ENCODE measurements at places on chromosomes 1 and 21. TPM values are rescaled to one million over a fixed set of nuclear protein-coding genes. Genes with fewer than 3 reads are reported as not detected.

Gene DNAJC6
- 8.3 TPM for total RNA-seq

Gene OR2G6
- not detected for total RNA-seq

Gene FASLG
- not detected for total RNA-seq

Gene CELA3B
- total RNA-seq, result not detected

Gene ST6GALNAC3
- 4.1 TPM for total RNA-seq

Gene S100A12
- not detected for total RNA-seq

DNA sequence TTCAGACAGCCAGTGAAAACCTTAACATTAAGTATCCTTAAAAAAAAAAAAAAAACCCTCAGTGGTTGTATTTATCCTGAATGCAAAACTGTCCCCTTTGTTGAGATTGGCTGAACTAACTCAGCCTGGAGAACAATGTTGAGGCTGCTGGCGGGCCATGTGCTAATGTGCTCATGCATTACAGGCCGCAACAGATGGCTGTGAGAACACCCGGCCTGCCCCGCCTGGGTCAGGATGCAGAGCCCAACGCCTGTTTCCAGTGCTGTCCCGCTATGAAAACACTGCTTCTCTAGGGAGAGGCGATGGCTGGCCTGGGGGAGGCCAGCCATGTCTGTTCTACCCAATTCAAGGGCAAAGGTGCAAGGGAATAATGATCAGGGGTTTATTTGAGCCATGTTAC, 13.8 kb downstream of the OLIG2 start:
- H3K4me3 ChIP-seq, result no peak overlapping the region
- H3K27me3 ChIP-seq, result peaks cover 82% of the 10 kb centered on the region
- H3K4me1 ChIP-seq, result no peaks in the 10 kb centered on the region
- DNase-seq, result no peak
- H3K27ac ChIP-seq, result no peak overlapping the region

DNA sequence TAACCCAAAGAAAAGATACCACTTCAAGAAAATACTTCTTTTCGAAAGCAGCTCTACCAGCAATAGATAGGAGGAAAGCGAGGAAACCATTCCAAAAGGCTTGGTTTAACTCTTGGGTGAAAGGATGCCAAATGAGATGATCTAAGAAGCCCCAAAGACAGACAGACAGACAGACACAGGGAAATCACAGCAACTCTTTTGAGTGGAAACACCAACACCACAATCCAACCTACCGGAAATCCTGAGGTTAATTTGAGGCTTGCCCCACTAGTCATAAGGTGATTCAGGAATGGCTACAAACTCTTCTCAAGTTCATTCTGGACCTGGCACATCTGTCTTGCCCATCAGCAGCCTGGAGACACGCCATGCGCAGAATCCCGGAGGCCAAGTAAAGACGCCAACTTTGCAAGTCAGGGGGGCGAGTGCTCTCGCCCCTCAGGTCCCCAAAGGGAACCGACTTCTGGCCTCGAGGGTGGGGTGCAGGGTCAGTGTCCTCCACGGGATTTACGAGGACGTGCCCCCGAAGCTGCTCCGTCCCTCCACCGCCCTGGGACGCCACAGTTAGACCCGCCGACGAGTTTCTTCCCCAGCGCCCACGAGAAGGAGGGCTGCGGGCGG, 778 bp downstream of the EVI5 start:
- H3K4me3 ChIP-seq, result peak overlapping the region; percentile 85
- H3K27ac ChIP-seq, result peak overlapping the region; percentile 99
- H3K36me3 ChIP-seq, result no peaks in the 10 kb centered on the region
- H3K27me3 ChIP-seq, result no peaks in the 10 kb centered on the region

DNA sequence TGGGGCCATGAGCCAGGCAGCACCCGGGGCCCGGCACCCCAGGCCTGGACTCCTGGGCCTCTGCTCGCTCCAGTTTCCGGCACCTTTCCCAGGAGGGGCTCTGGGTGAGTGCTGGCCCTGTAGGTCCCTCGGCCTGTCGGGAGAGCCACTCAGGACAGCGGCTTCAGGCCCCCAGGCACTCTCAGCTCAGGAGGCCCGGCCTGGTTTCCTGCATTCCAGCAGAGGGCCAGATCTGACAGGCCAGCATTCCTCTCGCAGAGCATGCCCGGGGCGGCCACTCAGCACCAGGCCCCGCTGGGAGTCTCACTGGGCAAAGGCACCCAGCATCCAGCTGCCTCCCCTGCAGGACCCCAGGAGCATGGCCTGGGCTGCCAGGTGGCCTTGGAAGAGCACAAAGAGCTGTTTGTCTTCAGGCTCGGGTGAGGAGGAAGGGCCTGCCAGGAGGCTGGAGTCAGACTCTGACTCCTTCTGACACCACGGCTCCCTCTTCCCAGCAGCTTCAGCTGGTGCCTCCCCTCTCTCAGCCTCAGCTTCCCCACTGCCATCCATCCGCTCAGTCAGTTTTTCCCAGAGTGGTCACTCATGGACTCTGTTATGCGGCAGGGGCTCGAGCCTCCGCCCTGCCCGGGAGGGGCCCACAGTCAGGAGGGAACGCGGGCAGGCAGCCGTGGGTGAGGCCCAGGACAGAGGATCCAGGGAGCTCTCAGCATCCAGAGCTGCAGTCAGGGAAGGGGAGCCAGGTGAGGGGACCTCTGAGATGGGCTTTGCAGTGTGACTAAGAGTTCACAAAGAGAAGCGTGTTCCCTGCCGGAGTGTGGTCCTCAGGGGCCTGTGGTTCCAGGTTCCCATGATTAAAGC, 51.7 kb downstream of the WNT9A start:
- no peaks in the 10 kb centered on the region for H3K27me3 ChIP-seq
- no peak for DNase-seq
- no peak overlapping the region for H3K4me3 ChIP-seq
- no peaks in the 10 kb centered on the region for H3K36me3 ChIP-seq

DNA sequence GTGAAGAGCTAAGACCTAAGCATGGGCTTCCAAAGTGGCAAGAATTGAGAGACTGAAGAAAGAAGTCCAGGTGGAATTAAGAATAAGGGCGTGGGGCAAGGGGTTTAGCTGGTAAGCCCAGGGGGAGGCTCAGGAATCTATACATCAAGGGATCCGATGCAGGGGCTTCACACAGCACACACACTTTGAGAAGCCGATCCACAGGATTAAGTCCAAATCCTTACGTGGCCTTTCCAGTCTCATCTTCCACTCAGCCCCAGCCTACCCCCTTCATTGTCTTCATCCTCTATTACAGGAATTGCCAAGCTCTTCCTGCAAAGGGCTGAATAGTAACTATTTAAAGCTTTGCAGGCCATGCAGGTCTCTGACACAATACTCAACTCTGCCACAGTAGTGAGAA, 101.3 kb downstream of the TGFBR3 start:
- no peak for DNase-seq
- peaks cover 51% of the 10 kb centered on the region for H3K4me1 ChIP-seq
- peak overlapping the region; percentile 35 for H3K27ac ChIP-seq
- H3K4me3 ChIP-seq, result no peak overlapping the region

GRCh38 chr1:177309880-177310279, 139.1 kb downstream of the BRINP2 start:
- H3K27me3 ChIP-seq, result no peaks in the 10 kb centered on the region
- no peak overlapping the region for H3K27ac ChIP-seq
- H3K4me3 ChIP-seq, result no peak overlapping the region
- no peaks in the 10 kb centered on the region for H3K36me3 ChIP-seq

DNA sequence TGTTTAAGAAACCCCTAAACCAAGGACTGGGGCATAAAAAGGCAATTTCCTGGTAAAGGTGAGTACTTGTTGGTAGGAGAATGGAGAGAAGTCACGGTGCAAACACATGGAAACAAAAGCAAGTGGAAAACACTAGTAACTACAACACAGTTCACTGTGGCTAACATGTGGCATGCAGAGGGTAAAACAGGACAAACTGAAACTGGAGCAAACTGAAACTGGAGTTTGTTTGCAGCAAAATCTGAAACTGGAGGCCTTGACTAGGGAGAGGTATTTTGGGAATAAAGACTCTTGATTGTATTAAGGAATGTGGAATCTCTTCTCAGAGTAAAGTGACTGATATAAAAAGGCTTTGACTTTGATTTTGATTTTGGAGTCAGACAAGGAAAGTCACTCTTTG, 376.3 kb upstream of the PRMT6 start:
- no peaks in the 10 kb centered on the region for H3K4me1 ChIP-seq
- no peak overlapping the region for H3K27ac ChIP-seq
- H3K27me3 ChIP-seq, result no peaks in the 10 kb centered on the region
- no peak for DNase-seq

GRCh38 chr1:10399444-10399941, 629 bp downstream of the PGD start:
- H3K4me3 ChIP-seq, result peak overlapping the region; percentile 86
- H3K27ac ChIP-seq, result peak overlapping the region; percentile 91
- H3K4me1 ChIP-seq, result peaks cover 38% of the 10 kb centered on the region
- no peaks in the 10 kb centered on the region for H3K27me3 ChIP-seq
- no peak for DNase-seq

DNA sequence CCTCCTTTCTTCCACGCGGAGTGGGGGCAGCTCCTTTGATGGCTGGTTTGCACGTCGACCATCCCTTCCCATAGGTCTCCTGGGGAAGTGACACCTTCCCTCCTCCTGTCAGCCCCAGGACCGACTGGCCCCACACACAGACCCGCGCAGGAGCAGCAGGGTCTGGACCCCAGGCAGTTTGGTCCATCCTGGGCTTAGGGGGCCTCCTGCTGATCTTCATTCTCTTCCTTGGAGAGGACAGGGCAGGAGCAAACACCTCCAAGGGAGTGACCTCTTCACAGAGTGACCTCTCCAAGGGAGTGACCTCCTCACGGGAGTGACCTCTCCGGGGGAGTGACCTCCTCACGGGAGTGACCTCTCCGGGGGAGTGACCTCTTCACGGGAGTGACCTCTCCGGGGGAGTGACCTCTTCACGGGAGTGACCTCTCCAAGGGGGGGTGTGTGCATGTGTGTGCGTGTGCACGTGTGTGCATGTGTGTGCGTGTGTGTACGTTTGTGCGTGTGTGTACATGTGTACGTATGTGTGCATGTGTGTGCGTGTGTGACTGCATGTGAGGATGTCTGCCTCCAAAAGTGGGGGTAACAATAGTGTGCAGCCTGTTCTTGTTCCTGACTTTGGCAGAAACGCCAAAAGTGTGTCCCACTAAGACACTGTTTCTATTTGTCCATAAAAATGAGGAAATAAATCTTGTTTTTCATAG, 29.8 kb downstream of the COL6A1 start:
- H3K27me3 ChIP-seq, result no peaks in the 10 kb centered on the region
- no peaks in the 10 kb centered on the region for H3K36me3 ChIP-seq
- DNase-seq, result peak; percentile 87

DNA sequence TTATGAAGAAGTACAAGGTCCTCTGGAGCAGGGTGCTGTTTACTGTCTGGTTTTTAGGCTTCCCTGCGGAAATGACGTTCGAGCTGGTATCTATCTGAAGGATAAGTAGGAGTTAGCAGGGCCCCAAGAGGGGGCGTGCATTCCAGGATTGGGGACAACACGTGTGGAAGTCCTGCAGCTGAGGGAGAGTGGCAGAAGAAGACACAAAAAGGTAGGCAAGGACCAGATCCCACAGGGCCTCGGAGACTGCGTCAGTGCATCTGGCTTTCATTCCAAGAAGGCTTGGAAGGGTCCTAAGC, 5.9 kb downstream of the RIMS3 start:
- H3K4me3 ChIP-seq, result no peak overlapping the region
- no peak for DNase-seq
- no peaks in the 10 kb centered on the region for H3K4me1 ChIP-seq
- H3K27ac ChIP-seq, result no peak overlapping the region
- no peaks in the 10 kb centered on the region for H3K36me3 ChIP-seq
- H3K27me3 ChIP-seq, result no peaks in the 10 kb centered on the region

DNA sequence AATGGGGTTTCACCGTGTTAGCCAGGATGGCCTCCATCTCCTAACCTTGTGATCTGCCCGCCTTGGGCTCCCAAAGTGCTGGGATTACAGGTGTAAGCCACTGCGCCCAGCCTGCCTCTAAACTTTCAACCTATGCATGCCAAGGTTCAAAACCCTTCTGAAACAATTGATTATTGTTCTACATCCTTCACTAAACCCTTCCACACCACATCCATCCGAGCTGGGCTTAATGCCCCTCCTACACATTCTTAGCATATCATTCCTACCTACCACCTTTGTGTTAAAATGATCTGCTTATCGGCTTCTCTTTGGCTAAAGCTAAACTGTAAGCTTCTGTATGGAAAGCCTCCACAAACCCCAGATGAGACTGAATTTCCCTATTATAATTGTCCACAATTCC, 40.8 kb upstream of the DOCK7 start:
- H3K36me3 ChIP-seq, result no peaks in the 10 kb centered on the region
- DNase-seq, result no peak
- no peak overlapping the region for H3K27ac ChIP-seq

- no peak overlapping the region for H3K4me3 ChIP-seq
- no peaks in the 10 kb centered on the region for H3K27me3 ChIP-seq
- H3K36me3 ChIP-seq, result no peaks in the 10 kb centered on the region
- no peak for DNase-seq
Observed at GRCh38 chr1:49995734-49996133, 28.0 kb downstream of the AGBL4 start.

DNA sequence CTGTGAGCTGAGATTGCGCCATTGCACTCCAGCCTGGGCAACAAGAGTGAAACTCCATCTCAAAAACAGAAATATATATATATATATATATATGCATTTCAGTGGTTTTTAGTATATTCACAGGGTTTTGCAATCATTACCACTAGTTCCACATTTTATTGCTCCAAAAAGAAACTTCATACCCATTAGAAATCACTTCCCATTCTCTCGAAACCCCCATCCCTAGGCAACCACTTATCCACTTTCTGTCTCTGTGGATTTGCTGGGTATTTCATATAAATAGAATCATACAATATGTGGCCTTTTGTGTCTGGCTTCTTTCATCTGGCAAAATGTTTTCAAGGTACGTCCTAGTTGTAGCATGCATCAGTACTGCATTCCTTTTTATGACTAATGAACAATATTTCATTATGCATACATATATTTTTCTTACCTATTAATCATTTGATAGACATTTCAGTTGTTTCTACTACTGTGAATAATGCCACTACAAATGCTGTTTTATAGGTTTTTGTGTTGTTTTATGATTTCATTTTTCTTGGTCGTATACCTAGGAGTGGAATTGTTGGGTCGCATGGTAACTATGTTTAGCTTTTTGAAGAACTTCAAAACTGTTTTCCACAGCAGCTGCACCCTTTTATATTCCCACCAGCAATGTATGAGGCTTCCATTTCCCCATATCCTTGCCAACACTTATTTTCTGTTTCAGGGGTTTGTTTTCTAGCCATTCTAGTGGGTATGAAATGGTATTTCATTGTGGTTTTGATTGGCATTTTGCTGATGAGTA, 95.9 kb downstream of the PHTF1 start:
- no peak for DNase-seq
- no peak overlapping the region for H3K27ac ChIP-seq
- peaks cover 3% of the 10 kb centered on the region for H3K36me3 ChIP-seq
- no peak overlapping the region for H3K4me3 ChIP-seq

All from esophagus muscularis mucosa (tissue), 4 donors.